ENCODE measurements at places on chromosomes 5 and 9.
A peak's percentile ranks its signal among the peaks of the same experiment; 100 is the strongest.

- DNase-seq: no peak
Observed at GRCh38 chr5:112733586-112733985, 4.1 kb upstream of the APC start.

DNA sequence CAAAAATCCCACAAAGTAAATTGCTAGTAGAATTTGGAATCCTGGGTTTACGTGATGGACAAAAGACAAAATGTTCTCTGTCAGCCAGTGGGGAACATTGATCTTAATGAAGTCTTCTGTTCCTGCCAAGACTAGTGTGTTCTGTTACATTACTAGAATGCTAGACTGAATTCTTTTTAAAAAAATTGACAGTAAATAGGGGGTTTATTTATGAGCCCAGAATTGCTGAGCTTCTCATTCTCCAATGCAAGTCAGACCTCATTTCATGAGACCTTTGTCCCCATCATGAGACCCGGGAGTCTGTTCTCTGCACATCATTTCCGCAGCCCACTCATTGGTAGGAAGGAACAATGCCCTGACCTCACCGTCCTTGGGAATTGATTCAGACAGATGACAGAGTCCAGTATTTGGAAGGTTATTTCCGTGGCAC lies 173.8 kb upstream of the OTULINL start:
- no peak for DNase-seq

DNA sequence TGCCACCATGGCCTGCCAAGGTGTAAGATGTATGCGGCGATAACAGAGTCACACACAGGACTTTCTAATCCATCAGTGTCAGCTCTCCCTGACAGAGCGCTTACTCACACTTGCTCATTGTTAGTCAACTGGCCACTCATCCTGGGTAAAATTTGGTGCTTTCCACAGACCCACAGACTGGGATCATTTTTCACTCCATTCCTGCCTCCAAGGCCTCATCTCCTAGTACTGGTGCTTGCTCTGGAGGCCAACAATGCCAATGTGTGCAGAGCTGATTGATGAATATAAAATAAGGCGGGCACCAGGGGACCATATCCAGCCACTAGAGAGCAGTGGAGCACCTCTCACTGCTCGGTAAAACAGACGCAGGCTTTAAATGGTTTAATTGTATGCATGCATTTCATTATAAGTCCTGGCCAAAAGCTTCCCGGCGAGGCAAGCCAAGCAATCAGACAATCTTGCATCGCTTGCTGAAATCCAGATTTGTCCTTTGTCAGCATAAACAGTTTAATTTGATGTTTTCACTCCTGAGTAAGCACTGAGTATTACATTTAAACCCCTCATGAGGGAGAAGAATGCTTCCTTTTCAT lies 22.3 kb downstream of the PSMB7 start:
- peak; percentile 71 for DNase-seq

DNA sequence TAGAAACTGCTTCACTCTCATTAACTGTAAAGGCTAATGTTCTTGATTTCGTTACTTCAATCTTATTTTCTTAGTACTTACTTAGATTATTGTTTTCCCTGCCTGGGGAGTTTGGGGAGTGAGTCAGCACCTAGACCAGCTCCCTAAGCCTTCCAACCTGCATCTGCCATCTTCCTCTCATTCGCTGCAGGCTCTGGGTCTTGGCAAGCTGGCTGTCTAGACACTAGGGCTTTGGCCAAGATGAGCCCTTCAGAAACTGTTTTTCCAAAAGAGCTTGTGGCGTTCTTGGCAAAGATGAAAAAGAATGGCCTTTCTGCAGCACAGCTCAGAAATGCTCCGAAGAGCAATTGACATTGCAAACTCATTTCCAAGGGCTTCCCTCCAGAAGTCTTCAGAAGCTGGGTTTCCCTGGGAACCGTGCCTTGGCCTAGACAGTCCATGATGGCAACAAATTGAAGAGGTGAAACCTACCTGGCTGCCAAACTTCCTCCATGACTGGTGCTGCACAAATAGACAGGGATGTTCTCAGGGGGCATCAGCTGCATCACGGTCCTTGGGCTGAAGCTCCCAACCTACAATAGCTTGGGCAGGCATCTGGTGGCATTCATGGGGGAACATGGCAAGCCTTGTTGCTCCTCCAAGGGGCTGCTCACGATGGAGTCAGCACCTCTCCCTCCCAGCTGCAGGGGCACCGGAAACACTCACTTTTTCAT lies 76.6 kb downstream of the NSUN2 start:
- DNase-seq: no peak

- no peak for DNase-seq
Observed at GRCh38 chr9:127539982-127540663, 72.0 kb upstream of the STXBP1 start.

DNA sequence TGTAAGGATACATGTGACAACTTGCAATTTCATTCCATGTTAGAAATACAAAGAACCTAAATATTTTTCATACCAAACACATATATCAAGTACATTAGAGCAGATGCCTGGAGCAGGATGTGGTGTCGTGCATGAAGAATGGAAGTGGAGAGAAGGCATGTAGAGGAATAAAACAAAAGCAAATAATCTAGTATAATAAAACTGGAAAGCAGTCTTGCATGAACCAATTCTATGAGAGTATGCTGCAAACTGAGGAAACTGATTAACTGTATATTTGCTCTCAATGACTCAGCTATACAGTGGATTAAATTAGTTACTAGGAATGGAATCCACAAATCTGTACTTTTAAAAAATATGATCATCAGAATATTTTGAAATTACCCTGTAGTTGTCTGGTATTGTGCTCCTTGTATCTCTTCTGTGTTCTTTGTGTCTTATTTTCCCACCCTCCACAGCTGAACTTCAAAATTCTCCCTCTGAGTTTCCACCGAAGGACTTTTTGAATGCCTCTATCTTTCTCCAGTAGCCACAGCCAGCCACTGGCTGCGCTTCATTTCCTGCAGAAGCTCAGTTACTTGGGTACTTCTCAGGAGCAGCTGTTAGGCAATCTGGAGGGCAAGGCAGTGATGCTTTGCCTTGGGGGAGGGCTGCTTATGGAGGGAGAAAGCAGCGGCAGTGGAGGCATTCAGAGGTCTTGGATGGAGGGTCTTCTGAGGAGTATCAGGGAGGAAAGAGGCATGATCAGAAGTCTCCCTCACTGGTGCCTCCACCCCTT lies 608.0 kb downstream of the BRINP1 start:
- peak; percentile 37 for DNase-seq

DNA sequence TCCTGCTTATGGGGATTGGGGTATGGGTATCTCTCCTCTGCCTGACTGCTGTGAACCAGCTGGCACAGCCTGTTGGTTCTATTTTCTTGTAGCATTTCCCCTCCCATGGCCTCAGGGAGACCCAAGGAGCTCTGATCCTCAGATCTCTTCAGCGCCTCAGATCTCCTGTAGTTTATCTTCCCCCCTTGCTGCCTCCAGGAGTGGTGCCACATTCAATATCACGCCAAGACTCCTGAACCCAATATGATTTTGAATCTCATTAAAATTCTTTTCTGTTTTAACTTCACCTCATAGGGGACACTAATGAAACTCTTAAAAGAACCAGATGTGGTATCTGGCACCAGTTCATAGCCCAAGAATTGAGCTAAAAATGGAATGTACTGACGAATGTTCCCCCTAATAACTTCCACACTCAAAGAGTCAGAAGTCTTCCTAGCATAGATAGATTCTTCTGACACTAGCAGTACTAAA lies 59.6 kb upstream of the LIFR start:
- DNase-seq: no peak

GRCh38 chr5:41763081-41763480 lies 107.1 kb downstream of the OXCT1 start:
- peak; percentile 76 for DNase-seq

DNA sequence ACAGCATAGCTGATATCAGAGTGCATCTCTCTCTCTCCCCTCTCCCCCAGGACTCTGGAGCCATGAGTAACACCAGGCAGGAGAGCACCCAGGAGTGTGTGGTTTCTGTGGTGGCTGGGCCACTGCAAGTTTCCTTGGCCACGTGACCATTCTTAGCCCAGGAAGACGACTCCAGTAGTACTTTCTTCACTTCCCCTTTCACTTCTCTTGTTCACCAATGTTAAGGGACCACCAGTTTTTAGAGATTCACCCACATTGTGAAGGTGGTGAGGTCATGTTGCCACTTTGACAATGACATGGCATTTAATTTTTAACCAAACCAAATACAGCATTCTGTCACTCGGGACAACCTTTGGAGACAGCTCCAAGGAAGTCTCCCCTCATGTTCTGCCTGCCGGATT lies 17.9 kb upstream of the DAPK1 start:
- DNase-seq: no peak

GRCh38 chr9:13715430-13715829 lies 435.9 kb upstream of the MPDZ start:
- DNase-seq: no peak

GRCh38 chr5:111066261-111066938 lies 5.1 kb upstream of the TSLP start:
- no peak for DNase-seq

DNA sequence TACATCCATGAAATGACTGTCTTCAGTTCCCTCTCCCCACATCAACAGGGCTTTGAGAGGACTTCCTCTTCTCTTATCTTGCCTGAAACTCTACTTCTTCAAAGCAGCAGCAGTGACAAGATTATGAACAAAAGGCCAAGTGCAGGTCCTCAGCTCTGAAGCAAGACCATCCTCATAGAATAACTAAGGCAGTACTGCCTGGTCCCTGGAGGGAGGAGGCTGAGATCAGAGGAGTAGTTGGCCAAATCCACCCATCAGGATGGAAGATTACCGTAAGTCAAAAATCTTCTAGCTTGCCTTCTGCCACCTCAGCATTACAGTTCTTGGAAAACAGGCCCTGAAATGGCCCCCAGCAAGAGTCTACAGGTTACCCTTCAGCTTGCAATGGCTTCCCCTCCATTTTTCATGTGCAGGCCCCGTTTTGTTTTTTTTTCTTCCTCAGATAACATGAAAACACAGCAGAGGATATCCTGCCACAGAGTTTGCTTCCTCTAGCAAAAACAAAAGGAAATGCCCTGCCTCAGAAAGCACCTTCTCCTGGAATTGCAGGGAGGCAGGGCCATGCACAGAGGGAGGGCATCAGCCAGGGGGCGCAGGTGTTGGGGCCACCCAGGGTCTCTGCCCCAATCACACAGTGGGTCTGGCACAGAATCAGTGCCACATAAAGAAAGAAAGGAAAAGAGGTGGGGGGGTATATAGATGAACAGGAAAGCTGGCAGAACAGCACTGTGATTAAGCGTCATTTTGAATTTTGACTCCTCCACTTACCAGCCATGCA lies 40.0 kb downstream of the KLHL3 start:
- no peak for DNase-seq

DNA sequence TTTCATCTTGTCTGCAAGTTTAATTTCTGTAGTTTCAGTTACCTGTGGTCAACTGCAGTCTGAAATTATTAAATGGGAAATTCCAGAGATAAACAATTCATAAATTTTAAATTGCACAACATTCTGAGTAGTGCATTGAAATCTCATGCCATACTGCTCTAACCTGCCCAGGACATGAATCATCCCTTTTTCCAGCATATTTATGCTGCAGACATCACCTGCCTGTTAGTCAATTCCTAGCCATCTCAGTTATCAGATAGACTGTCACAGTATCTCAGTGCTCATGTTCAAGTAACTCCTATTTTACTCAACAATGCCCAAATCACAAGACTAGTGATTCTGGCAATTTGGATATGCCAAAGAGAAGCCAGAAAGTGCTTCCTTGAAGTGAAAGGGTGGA lies 223.0 kb upstream of the GRIA1 start:
- no peak for DNase-seq

DNA sequence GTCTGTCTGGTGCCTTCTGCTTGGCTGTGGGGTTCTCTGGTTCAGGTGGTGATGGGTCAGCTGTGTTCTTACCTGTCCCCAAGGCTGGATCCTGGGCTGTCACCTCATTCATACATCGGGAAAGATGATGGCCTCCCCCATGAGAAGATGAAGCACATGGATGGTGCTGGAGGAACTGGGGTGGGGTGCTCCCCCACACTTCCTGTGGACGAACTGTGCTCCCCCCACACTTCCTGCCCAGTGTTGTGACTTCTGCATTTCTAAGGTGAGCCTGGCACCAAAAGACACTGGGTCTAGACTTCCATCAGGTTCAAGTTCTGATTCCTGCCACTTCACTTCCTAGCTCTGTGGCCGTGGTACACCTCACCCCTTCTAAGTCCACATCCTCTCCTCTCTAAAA lies 4.3 kb upstream of the SURF6 start:
- DNase-seq: no peak

DNA sequence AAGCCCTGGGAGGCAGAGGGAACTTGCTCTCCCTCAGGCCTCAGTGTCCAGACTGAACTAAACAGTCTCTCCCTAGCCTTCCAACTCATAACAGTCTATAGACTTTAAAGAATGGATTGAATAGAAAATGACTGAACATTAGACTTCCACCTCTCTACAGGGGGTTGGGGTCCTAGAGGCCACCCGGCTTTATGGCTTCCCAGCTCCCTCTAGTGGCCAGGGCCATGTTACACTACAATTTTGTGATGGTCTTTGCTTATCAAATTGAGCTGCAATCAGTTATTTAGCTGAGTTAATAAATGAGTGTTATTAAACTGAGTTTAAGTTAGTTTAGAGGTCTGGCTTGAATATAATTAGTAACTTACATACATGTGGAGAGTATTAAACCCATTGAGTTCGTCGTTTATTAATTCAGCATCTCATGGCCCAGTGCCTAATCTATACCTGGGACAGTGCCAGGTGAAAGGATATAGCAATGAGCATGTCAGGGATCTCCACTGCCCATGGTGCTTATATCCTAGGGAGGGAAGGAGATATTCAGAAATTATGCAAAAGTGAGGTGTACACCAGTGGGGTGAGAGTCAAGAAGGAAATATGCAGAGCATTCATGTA lies 105.2 kb downstream of the SH3TC2 start:
- DNase-seq: no peak

- no peak for DNase-seq
Observed at GRCh38 chr5:181187500-181188213, 17.3 kb downstream of the TRIM7 start.

DNA sequence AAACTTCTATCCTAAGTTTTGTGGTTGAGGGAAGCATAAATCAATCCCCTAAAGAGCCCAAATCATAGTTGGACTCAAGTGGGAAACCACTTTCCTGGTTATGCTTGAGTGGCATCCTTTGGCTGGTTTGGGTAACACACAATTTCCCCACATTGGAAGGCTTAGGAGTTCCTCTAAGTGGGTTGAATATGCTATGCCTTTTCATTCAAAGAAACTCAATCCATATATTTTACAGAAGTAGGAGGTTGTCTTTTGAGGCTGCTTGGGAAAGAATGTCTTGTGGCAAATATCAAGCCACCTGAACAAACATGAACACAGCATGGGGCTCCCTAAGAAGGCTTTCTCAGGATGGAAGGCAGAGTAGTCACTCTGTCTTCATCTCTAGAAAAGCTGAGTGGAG lies 121.1 kb downstream of the SPATA31D1 start:
- no peak for DNase-seq

- no peak for DNase-seq
Observed at GRCh38 chr9:119861842-119862241, 492.6 kb upstream of the BRINP1 start.
